ENCODE measurements at places on chromosomes 1 and 21.

DNA sequence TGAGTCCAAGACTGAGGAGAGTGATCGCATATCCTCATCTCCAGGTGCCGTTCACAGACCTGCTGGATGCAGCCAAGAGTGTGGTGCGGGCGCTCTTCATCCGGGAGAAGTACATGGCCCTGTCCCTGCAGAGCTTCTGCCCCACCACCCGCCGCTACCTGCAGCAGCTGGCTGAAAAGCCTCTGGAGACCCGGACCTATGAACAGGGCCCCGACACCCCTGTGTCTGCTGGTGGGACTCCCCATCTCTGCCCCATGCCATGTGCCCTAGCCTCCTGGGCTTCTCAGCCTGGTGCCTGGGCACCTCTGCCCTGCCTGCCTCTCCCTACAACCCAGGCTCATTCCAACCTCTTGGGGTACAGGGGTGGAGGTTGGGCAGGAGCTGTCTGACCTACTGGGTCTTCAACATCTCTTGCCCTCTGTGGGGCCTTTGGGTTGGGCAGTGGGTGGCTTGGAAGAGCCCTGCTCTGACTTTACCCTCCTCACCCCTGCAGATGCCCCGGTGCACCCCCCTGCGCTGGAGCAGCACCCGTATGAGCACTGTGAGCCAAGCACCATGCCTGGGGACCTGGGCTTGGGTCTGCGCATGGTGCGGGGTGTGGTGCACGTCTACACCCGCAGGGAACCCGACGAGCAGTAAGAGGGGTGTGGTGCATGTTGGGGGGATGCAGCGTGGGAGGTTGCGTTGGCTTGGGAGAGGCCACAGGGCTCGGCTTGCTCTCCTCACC, 7.2 kb downstream of the AMPD2 start:
- no peak for DNase-seq

DNA sequence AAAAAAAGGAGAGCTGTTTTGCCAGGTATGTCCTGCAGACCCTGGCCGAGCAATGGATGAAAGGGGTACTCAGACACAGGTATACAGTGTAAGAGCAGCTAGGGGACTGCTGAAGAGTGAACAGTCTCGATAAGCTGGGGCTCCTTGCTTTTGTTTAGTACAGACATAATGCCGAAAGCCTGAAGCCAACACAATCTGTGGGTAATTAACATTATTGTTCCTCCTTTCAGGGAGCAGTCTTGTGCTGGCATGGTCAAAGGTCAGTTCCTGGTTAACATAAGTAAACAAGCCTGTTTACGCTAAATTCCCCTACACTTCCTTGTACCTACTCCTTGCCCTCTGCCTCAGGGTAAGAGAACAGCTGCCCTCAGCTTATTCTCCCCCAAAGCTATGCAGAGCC, 272.3 kb upstream of the ST6GALNAC5 start:
- DNase-seq: no peak

- no peak for DNase-seq
Measured at GRCh38 chr1:210677533-210677932, 348.8 kb downstream of the HHAT start.

DNA sequence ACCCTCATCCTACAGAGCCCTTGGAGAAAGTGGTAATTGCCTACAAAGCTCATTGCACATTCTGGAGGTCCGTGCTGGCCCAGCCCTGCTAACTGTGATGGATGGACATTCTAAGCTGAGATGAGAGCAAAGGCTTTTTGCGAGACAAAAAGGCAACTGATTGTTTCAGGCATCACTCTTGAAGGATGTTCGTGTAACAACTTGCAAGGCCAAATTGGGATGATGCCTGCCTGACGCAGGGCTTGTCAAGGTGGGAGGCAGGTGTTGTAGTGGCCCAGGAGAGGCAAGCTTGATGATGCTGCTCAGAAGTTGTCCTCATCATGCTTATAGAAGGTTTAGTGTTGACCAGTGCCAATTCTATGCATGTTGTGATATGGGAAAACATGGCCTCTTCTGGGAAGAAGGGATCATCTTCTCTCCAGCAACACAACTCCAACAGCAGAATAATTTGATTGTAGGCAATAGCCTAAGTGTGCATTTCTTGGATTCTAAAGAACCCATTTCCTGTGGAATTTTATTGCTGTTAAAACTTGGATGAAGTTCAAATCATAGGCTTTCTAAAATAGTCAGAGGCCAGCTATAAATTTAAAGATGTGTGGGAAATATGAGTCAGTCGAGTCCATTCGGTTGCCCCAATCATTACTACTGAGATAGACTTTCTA, 102.5 kb upstream of the COA6 start:
- DNase-seq: no peak

DNA sequence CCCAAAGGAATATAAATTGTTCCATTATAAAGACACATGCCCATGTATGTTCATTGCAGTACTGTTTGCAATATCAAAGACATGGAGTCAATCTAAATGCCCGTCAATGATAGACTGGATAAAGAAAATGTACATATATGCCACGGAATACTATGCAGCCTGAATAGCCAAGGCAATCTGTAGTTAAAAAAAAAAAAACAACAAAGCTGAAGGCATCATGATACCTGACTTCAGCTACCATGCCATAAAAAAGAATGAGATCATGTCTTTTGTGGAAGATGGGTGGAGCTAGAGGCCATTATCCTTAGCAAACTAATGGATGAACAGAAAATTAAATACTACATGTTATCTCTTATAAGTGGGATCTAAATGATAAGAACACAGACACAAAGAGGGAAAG, 36.0 kb downstream of the GPR88 start:
- DNase-seq: no peak

DNA sequence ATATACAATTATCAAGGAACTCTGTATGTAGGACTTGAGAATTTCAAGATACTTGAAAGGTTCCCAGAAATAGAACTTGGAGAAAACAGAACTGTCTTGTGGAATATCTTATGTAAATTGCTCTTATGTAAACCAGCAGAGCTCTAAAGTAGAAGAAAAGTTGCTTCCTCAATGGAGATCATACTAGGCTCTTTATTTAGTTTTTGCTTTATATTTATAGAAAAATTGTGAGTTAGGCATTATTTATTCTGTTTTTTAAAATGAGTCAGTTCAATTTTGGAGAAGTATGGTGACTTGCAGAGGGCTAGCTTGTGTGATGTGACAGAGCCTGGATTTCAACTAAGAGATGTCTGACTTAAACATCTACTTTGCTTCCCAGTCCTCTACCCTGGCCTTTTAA, 40.4 kb downstream of the ATP6V1G3 start:
- DNase-seq: no peak

- no peak for DNase-seq
Measured at GRCh38 chr1:15525050-15526020, 1.3 kb upstream of the DNAJC16 start.

GRCh38 chr1:243745356-243745755, 104.7 kb downstream of the AKT3 start:
- DNase-seq: no peak

DNA sequence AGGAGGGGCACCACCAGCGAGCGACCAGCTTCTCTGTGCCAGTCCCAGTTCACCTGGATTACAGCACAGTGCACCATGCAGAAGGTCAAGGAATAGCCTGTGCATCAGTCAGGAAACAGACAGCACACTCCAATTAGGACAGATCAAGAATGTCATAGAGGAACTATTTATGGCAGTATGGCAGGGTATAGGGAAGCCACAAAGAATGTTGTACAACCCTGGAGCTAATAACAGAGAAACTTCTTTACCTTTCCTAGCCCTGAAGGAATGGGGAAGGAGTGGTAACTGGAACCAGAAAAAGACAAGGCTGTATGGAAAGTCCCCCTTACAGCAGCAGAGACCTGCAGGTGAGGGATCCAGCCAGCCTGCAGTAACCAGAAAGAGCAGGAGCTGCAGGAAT, 87.8 kb upstream of the USP24 start:
- DNase-seq: no peak

GRCh38 chr1:218394416-218394815, 49.3 kb downstream of the TGFB2 start:
- DNase-seq: no peak

DNA sequence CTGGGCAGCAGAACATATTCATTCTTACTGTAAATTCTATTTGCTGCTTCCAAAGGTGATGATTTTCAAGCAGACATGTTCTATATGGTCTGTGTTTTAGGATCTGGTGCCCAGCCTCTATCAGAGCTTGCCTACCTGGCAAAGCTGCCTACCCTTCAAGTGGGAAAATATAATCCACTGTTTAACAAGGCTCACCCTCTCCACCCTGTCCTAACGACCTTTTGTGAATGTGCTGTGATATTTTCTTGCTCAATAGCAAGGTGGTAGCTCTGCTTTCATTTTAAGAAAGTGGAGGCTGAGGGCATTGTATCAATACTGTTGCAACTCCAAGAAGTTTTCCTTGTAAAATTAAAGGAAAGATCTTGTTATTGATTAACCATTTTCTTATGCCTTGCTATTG, 26.0 kb upstream of the AGO1 start:
- no peak for DNase-seq

- DNase-seq: no peak
Measured at GRCh38 chr1:95004013-95004412, 68.7 kb downstream of the ALG14 start.

- no peak for DNase-seq
Measured at GRCh38 chr1:24545662-24546061, 10.2 kb upstream of the NCMAP start.

DNA sequence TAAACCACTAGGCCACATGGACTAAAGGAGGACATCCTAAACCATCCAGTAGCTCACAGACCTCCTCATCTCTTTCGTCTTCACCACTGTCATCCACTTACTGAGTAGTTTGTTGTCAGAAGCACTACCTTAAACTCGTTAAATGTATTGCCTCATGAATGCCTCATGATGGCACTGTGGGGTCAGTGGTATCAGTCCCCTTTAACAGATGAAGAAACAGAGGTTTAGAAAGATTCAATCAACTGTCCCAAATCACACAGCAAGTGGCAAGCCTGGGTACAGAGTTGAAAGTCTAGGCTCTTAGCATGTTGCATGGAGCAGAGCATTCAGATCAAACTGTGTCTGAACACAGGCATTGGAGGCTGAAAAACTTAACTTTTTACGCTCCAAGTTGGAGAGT, 183.6 kb upstream of the KIAA0040 start:
- peak; percentile 44 for DNase-seq

DNA sequence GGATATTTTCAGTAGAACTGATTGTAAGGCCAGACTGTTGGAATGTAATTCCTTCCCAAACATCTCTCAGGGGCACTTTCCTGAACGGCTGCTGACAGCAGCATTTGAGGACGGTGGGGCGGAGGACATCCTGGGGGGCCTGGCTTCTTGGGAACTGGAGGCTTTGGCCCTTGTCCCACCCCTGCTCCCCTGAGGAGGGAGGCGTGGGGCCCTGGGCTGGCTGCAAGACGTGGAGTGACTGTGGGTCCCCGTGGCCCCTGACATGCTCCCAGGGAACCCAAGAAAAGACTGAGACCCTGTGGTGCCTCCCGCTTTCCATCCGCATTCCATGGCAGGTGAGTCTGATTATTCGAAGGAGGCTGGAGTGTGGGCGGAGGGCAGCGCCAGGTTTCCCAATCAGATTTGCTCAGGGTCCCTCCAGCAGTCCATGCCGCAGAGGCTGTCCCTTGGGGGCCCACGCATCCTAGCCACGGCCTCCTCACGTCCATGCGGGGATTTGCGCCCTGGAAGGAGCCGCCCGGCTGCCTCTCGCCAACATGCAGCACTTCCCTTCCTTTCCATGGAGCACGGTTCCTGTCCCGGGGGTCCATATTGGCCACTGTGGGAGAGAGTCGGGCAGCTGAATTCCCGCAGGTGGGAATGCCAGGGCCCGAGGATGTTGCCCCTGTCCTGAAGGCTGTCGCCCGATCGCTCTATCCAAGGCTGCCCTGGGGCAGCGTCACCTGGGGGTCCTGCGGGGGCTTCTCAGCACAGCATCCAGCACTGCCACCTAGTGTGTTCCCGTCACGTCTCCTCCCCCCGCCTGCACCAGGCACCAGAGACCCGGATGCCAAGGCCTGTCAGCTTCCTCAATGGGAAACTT, 69.0 kb downstream of the FAAP20 start:
- DNase-seq: no peak

- no peak for DNase-seq
Measured at GRCh38 chr1:1883092-1883873, 7.6 kb downstream of the GNB1 start.

DNA sequence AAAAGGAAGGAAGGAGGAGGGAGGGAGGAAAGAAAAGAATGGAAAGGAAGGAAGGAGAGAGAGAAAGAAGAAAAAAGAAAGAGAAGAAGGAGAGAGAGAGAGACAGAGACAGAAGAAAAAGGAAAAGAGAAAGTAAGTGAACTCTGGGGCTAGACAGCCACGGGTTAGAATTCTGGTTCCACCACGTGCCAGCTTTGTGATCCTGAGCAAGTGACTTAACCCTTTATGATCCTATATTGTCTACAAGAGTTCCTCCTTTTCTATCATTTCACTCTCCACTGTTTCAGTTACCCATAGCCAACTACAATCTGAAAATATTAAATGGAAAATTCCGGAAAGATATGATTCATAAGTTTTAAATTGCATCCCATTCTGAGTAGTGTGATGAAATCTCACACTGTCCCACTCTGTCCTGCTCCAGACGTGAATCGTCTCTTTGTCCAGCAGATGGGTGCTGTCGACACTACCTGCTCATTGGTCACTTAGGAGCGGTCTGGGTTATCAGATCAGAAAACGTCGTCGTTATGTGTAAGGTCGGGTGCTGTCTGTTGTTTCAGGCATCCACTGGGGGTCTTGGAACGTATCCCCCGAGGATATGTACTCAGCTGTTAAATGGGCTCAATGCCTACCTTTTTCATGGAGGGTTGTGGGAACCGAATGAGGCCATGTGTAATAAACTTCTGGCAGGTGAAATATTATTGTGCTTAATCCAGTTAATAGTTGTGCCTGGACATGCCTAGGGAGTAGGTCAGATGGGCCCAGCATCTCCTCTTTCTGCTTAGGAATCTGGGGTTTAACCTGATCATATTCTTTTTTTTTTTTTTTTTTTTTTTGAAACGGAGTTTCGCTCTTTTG, 19.1 kb downstream of the TMEM51 start:
- no peak for DNase-seq

DNA sequence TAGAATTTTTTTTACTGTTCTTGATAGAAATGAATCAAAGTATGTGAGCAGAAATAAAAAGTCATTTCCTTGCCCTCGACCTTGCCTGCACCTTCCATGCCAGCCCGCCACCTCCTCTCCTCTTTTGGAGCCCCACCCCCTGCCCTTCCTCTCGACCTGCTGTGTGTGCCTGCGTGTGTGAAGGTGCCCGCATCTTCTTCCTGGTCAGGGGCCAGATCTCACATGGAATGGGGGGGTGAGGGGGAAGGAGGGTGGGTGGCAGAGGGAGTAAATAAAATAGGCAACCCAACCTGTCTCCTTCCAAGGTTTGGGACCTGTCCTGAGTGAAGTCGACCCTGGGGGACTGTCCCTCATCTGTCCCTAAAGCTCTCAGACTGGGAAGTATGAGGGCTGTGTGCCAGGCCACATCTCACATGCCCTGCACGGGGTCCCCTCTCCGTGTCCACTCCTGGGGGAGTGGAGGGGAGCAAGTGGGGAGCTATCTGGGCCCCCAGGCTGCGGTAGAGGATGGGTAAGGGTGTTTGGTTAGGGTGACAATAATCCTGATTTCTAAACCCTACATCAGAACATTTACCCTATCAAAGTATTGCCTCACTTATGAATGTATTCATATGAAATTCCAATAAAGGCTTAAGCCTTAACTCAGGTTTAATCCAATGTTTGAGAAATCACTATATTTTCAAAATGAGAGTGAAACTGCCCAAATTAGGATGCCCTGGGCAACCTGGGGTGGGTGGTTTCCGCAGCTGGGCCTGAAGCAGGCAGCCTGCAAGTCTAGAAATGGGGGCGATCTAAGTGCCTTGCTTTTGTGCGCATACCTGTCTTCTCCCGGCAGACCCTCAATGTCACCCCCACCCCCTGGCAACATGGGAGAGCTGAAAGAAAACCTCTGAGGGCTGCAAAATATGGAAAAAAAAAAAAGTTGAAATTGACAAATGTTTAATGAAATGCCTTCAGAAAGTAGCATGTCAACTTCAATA, 15.4 kb downstream of the AMPD2 start:
- DNase-seq: peak; percentile 14
